ENCODE measurements at places on chromosomes 5 and 9.

DNA sequence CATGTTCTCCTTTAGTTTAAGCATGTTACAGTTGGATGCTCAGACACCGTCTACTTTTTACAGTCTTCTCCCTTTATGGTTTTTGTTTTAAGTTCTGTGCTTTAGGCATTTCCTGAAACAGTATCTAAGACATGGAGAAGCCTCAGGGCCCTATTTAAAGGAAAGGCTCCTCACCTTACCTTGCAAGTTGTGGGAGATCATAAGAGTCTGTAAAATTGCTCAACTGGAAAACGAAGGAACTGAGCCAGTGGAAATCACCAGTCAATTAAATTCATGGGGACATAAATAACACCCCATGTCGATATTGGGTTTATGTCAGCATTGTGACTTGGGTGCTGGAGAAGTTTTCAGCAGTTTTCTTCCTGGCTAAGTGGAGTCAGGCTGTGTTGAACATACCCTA is 239.2 kb downstream of the KIF4B start:
- no peak for DNase-seq

GRCh38 chr9:11064909-11065308 is 452.1 kb upstream of the PTPRD start:
- DNase-seq = no peak

GRCh38 chr5:72920690-72921502 is 34.9 kb upstream of the FCHO2 start:
- DNase-seq = no peak

- DNase-seq = no peak
These were observed 114.6 kb downstream of the FSTL4 start for GRCh38 chr5:133497608-133498348.

- DNase-seq = no peak
These were observed 144.0 kb upstream of the CDH6 start for GRCh38 chr5:31049461-31049860.

GRCh38 chr5:123605822-123606221 is 93.8 kb downstream of the CSNK1G3 start:
- no peak for DNase-seq

DNA sequence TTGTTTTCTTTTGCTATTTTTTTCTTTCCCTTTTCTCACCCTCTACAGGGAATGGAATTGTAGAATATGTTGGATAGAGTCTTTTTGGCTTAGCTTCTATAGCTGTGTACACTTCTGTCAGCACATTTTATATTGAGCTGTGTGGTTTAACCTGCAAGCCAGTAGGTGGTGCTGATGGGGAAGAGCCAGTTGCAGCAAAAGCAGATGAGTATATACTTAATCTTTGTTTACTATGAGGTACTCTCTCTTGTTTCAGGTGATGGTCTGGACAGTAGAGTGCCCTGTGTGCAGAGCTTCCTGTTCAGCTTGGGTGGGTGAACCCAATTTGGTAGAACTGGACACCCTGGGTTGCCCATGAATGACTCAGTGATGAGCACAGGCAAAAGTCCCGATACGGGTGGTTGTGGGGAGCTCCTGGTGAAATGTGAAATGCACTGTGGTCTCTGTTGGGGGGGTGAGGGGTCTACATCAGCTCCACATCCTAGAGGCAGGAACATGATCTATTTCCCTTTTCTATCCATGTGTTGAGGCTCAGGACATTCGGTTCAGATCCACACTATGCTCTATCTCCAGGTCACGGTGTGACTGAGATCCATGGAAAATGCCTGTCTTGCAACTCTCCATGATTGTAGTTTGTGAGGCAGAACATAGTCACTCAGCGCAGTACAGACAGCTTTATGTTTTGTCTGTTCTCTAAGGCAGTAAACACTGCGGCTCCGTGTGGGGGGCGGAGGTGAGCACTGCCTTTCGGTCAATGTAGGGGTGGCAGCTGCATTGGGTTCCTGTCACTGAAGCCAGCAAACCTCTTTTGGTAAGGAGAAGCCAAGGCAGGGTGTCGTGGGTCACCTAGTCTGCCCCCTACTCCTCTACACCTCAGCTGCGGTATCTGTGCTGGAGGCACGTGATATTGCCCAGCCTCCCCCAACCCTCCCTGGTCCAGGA is 353.2 kb downstream of the PRR16 start:
- DNase-seq = no peak

GRCh38 chr5:141742866-141743851 is 61.1 kb upstream of the ARAP3 start:
- no peak for DNase-seq

- DNase-seq = no peak
These were observed 151.7 kb upstream of the NMUR2 start for GRCh38 chr5:152556784-152557183.

GRCh38 chr5:72378639-72379289 is 58.6 kb downstream of the PTCD2 start:
- DNase-seq = peak; percentile 66

- no peak for DNase-seq
These were observed 12.8 kb downstream of the C5orf63 start for GRCh38 chr5:127060470-127060985.

DNA sequence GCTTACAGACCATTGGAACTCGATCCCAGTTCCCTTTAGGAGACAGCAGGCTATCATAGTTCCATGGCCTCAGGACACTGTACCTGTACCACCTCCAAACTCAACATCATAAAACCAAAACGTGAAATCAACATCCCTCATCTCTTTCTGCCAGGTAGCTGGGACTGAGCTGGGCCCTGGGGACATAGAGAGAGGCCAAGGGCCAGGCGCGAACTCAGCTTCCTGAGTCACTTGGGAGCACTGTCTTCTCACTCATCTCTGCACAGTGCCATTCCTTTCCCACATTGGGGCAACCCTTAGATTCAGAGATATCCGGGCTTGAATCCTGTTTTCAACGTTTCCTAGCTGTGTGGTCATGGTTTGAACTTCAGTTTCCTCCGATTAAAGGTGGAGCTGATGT is 12.2 kb downstream of the DAB2IP start:
- no peak for DNase-seq

DNA sequence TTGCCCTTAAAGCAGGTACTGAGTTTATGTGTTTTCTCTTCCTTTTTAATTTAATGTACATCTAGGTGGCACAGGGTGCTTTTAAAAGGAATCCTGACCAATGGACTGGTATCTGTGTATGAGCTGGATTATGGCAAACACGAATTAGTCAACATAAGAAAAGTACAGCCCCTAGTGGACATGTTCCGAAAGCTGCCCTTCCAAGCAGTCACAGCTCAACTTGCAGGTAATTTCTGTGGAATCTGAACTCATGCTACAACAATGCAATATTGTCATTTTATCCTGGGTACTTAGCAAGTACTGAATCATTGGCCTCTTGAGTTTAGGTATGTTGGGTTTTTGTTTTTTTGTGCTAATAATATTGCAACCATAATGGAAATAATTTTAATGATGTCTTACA is 14.4 kb upstream of the TMOD1 start:
- DNase-seq = no peak

GRCh38 chr9:101176384-101176783 is 147.9 kb downstream of the PLPPR1 start:
- DNase-seq = no peak

DNA sequence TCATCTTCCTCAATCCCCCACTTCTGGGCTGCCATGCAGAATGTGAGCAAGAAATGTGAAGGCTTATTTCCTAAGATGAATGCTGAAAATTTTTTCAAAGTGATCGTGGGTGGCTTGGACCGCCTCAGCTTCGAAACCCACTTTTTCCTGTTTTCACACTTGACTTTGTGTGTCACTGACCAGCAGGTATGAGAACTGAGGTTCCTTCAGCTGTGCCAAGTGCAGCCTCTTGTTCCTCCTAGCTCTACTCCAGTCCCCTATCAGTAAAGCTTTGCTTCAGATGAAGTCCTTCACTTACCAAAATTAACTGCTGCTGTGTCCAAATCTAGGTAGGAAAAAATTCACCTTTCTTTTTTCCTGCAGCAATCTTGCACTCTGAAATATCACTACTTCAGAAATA is 382.6 kb downstream of the DTWD2 start:
- no peak for DNase-seq

- no peak for DNase-seq
These were observed 119.2 kb downstream of the LPAR1 start for GRCh38 chr9:110919050-110919435.

GRCh38 chr5:5783021-5783420 is 360.5 kb downstream of the ICE1 start:
- no peak for DNase-seq

- DNase-seq = no peak
These were observed 4.0 kb downstream of the TUT7 start for GRCh38 chr9:86350006-86350760.

GRCh38 chr9:135925496-135926133 is 18.3 kb upstream of the CAMSAP1 start:
- DNase-seq = no peak

- peak; percentile 87 for DNase-seq
These were observed 58.3 kb upstream of the MOCS2 start for GRCh38 chr5:53167836-53168235.

- no peak for DNase-seq
These were observed 85.4 kb downstream of the PJA2 start for GRCh38 chr5:109324351-109324750.

GRCh38 chr5:170693701-170694100 is 89.8 kb upstream of the GABRP start:
- DNase-seq = no peak

Measured in tibial artery (tissue), 4 donors.